ENCODE measurements at places on chromosomes 16 and 17.
A peak's percentile ranks its signal among the peaks of the same experiment; 100 is the strongest.

GRCh38 chr16:25124503-25124902 is 13.0 kb downstream of the LCMT1 start:
- no peak for DNase-seq

DNA sequence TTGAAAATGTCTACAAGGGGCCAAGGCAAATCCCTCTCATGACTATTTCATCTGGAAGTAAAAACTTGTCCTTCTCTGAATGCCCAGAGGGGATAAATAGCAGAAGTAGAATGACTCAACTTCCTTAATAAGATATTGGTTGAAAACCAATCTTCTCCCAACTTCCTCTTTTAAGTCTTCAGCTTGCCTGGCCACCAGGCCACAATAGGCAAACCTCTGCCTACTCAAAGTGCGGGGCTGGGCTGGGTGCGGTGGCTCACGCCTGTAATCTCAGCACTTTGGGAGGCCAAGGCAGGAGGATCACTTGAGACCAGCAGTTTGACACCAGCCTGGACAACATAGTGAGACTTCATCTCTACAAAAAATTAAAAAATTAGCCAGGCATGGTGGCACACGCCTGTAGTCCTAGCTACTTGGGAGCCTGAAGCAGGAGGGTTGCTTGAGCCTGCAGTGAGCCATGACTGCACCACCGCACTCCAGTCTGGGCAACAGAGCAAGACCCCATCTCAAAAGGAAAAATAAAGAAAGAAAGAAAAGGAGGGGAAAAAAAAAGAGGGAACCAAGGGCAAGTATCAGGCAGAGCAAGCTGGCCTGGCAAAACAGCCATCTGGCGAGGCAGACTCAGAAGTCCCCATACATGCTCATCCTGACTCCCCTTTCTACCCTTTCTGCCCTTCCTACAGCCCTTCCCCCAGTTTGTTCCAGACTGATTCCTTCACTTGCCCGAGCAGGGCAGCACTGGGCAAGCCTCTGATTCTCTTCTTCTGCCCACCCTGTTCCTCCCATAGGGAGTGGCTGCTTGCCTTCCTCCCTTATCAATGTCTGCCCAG is 20.6 kb downstream of the MAP3K14 start:
- no peak for DNase-seq

- DNase-seq: peak; percentile 34
These were observed 975 bp downstream of the CHD9 start for GRCh38 chr16:53055541-53056391.

GRCh38 chr16:84718-85406 is 6.8 kb downstream of the MPG start:
- DNase-seq: peak; percentile 59

- no peak for DNase-seq
These were observed 125.1 kb downstream of the BANP start for GRCh38 chr16:88076211-88076931.

GRCh38 chr17:77607606-77608005 is 350.9 kb upstream of the TNRC6C start:
- DNase-seq: no peak

GRCh38 chr17:1758807-1759206 is 3.1 kb upstream of the SERPINF1 start:
- no peak for DNase-seq

- no peak for DNase-seq
These were observed 56.3 kb upstream of the CDH11 start for GRCh38 chr16:65178151-65178550.

GRCh38 chr17:49637050-49637449 is 40.8 kb downstream of the SPOP start:
- no peak for DNase-seq

DNA sequence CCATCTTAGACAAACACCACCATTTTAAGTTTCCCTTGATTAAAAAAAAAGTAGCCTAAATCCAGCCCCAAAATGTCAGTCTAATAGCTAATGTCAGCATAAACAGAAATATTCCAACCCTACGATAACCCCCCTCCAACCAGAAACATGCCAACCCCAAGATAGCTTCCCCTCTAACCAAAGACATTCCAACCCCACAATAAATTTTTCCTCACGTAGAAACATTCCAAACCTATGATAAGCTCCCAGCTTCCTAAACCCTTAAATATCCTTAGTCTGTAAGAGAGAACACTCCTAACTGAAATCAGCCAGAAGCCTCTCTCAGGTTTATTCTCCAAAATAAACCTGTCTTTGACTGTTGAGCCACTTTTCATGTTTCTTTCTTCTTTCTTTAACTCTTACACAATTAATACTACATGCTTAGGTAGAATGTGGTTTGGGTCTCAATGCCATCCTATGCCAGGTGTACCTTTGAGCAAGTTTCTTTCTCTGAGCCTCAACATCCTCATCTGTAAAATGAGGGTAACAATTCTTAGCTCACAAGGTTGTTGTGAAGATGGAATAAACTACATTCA is 10.5 kb upstream of the KRT38 start:
- no peak for DNase-seq

DNA sequence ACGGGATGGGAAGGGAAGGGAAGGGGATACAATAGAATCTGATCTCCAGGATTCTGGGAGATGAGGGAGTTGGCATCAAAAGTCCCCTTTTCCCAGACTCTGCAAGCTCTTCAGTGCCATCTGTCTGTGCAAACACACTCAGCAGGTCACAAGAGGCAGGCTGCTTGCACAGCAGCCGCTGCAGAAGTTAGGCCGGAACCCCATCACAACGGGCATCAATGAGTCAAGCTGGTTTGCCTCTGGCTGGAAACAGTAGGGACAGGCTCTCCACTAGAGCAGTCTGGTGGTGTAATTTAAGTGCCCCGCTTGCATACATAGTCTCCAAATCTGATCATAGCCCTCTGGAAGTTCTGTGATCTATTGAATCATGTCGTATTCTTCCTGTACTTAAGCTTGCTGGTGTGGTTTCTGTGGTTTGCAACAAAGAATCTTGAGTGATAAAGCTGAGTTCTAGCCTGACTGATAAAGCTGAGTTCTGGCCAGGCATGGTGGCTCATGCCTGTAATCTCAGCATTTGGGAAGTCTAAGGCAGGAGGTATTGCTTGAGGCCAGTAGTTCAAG is 33.7 kb upstream of the KDM8 start:
- peak; percentile 96 for DNase-seq

GRCh38 chr17:6577686-6578263 is 21.4 kb upstream of the PITPNM3 start:
- DNase-seq: no peak
